IPS DF 19.7 (cell line): ENCODE measurements at places on chromosomes 1 and 21.

DNA sequence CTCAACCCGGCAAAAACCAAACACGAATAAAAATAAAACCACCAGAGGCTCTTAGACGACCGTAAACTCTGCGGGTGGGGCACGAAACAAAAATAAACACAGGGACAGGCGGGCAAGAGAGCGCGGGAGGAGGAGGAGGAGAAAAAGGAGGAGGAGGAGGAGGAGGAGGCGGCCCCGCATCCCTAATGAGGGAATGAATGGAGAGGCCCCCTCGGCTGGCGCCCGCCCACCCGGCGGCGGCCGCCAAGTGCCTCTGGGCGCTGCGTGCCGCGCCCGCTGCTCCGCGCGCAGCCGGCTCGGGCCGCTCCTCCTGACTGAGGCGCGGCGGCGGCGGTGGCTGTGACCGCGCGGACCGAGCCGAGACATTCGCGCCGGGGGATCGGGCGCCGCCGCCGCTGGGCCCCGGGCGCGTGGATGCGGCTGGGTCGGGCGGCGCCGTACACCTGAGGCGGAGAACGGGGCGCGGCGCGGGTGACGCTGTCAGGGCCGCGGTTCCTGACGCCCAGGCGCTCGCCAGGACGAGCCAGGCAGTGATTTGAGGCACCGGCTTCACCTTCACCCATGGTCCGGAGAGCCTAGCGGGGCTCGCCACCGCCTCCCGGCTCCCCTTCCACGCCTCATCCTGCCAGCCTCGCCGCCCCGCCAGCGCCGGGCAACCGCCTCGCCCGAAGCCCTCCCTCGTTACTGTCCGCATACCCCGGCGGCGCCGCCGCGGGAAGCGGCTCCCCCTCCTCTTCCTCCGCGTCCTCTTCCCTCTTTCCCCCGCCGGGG is at the start of gene MARK1:
MARK1 (plus strand) TSS at position 229 of the 771 bp plus-strand sequence. CDS start 687 bp downstream, outside the sequence.
- DNase-seq, result no peak

DNA sequence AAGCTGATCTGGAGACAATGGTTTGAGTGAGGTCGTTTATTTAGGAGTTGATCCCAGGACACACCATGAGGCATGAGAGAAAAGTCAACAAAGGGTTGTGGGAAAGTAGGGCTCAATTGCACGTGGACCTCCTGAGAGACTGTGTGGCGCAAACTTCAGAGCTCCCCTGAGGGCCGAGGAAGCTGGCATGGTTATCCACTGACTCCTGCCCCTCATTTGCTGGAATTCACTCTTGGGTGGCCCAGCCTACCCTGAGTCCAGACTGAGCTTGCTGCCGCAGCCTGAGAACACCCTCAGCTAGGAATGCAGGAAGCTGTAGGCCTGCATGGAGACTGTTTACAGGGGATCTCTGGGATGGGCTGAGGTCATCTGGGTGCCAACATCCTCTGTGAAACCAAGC is 301.0 kb downstream of the RWDD3 start:
- DNase-seq, result no peak

DNA sequence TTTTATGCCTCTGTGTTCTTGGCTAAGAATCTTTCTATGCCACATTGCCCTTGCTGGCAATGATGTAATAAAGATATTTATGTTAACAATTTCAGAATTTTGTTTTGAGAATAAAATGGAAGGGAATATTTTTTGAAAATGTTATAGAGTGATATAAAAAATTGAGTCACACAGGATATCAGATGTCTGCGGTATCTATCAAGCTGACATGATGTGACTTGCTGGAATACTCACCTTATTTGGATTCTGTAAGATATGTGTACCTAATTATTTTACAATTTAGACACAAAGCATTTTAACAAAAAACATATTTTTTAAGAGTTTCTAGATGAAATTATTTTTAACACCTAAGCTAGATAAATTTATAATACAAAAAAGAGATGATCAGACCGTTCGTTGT is 660.0 kb upstream of the B3GALT2 start:
- no peak for DNase-seq

DNA sequence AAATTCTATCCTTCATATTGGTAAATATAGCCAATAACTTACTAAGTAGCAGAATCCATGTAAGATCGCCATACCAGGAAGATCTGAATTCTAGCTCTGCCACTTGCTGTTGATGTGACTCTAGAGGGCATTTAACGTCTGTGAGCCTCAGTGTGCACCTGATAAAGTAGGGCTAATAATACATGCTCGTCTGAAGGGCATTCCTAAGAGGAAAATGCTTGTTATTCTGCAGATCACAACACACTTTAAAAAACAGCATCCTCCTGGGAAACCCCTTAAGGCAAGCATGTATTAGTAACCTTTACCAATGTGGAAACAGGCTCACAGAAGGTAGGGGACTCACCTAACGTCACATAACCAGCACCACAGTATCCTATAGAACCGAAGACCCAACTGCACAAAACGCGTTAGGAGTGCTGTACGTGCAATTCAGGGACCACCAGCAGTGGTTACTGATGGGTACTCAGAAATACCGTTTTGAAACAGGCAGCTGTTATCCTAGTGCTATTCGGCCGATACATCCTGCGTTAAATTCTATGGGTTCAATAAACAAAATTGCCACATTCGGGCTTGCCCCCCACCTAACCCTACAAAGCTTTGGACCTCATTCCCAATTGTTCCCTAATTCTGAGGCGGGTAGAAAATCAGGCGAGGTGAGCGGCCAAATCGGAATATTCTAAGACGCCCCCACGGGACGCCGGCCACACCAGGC is 758 bp downstream of the DEPDC1 start:
- no peak for DNase-seq

DNA sequence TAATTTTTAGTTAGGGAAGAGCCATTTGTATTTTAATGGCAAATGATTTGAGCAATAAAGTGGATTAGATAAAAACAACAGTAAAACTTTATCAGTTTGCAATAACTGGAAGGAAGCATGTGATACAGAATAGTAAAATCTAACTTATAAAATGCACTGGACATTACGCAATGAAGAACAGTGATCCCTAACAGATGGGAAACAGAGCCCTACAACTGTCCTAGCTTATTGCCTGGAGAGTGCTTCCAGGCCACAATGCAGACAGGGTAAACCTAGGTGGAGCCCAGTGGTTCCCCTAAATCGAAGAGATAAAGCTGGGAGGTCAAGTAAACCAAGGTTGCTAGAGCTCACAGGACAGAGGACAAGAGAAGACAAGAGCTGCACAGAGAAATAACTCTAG is 7.0 kb downstream of the OMA1 start:
- no peak for DNase-seq

DNA sequence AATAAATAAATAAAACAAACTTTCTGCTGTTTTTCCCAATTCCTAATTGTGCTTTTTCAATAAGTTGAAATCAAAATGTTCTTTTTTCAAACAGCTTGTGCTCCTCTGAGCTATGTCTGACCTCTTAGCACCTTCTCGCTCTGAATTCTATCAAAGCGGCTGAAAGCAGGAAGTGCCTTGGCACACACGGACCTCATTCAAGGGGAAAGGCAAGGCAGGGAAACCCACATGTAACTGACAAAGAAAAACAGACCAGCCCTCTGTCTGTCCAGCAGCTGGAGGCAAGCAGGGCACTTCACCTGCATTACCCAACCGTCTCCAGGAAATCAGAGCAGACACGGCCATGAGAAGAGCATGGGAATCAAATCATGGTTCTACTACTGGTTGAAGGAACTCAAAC is 56.7 kb downstream of the PLPP3 start:
- DNase-seq, result no peak

- peak; percentile 80 for DNase-seq
Measured at GRCh38 chr1:18557621-18558465, 72.8 kb upstream of the PAX7 start.

- no peak for DNase-seq
Measured at GRCh38 chr1:170789063-170789462, 125.1 kb downstream of the PRRX1 start.

DNA sequence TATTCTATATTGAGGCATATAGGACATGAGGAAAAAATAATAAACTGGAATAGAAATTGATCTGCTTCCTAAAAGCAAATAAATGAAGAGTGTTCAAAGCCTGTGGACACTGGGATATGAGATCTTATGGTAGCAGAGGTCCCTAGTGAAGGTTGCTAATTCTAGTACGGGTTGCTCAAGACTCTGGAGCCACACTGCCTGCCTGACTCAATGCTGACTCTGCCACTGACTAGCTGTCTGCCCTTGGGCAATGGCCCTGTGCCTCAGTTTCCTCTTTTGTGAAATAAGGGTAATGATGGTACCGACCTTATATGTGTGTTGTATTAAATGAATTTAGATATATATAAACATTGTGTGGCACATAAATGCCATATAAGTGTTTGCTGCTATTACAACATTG is 59.0 kb upstream of the C1orf53 start:
- DNase-seq, result no peak

DNA sequence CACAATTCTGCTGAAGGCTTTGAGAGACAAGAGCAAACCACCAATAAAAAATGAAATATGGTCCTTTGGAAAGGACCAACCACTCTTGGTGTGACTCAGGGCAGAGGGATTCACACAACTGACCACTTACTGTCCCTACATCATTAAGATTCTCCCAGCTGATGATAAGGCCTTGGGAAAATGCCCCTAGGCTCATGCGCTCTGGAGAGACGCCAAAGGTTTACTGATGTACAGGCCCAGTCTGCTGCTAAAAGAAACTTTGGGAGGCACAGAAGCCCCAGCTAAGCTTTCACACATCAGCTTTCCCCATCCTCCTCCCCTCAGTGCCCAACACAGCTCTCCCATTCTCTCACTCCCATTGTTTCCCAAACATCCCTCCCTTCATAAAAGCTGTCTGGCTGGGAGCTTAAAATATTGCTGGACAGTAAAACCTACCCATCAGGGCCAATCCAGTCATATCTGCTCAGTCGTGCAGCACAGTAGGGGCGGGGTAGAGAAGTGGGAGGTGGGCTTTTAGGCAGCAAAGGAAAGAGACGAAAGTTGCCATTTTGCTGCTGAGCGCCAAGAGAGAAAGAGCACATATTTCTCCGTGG is at the start of gene GJA8:
GJA8 (plus strand) TSS at position 543 of the 593 bp plus-strand sequence. CDS start 5,161 bp downstream, outside the sequence.
- DNase-seq, result no peak

DNA sequence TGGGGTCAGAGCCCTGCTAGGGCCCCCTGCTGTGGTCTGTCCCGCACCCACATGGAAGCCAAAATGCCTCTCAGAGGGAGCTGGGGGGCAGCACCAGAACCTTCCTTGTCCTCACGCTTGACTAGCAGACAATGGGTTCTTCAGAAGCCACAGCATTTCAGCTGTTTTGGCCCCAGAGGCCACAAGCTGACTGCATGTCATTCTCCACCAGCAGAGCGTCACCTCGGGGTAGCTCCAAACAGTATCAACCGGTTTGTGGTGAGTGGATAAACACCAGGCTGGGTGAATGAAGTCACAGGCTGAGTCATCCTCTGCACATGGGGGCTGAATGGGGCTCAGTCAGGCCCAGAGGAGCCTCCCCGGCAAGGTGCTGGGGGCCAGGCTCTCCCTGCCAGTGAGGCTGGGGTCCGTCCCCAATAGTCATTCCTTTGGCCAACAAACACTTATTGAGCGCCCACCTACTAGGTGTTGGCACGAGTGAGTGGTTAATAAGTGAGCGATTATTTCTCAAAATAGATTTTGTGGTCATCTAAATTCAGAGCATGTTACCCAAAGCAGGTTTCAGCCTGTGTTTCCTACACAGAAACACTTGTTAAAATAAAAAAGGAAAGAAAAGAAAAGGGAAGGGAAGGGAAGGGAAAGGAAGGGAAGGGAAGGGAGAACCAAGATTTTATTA is 9.1 kb downstream of the OLIG1 start:
- no peak for DNase-seq

DNA sequence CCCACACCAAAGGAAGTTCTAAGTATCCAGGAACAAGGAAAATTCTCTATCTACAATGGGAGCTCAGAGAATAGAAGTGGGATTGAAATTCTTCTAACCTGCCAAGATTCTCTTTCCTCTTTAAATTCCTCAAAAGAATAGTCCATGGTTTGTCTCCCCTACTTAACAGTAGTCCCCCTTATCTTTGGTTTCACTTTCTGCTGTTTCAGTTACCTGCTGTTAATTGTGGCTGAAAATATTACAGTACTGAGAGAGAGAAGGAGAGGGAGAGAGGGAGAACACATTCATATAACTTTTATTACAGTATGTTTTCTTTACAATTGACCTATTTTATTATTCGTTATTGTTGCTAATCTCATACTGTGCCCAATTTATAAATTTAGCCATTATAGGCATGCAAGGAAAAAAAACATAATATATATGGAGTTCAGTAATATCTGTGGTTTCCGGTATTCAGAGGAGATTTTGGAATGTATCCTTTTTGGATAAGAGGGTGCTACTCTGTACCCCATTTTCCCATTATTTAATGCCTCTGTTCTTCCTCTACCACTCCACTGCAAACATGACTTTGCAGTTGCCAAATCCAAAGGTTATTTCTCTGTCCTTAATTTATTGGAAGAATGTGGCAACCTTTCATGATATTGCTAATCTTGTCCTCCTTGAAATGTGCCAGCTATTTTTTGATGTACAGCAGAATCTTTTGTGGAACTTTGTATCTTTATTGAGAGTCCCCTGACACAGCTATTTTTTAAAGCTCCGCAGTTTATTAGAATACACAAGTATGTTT is 68.0 kb downstream of the USP25 start:
- DNase-seq, result no peak

- DNase-seq, result no peak
Measured at GRCh38 chr1:43537423-43538142, 6.9 kb downstream of the PTPRF start.

- DNase-seq, result no peak
Measured at GRCh38 chr1:71638081-71638766, 557.4 kb upstream of the ZRANB2 start.
